ENCODE measurements at places on chromosomes 3 and 15.

GRCh38 chr15:27091270-27091940, 120.4 kb downstream of the GABRG3 start:
- DNase-seq: no peak

- DNase-seq: no peak
These were observed 45.0 kb downstream of the COPS2 start for GRCh38 chr15:49110158-49110944.

DNA sequence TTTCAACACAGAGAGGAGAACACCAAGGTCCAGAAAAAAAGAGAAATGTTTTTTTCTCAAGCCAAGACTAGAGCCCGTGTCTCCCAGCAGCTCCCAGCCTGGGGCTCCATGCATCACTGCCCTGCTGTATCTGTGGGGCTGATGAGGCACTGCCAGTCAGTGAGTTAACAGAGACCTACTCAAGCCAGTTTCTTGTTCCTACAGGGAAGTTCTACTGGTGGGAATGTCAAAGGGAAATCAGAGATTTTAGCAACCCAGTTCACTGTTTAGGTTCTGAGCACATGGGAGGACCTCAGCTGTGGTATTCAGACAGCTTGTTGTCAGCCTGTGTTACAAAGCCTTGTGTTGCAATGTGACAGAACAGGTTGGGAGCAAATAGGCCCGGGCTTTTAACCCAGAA, 234.3 kb downstream of the TLE3 start:
- DNase-seq: no peak

DNA sequence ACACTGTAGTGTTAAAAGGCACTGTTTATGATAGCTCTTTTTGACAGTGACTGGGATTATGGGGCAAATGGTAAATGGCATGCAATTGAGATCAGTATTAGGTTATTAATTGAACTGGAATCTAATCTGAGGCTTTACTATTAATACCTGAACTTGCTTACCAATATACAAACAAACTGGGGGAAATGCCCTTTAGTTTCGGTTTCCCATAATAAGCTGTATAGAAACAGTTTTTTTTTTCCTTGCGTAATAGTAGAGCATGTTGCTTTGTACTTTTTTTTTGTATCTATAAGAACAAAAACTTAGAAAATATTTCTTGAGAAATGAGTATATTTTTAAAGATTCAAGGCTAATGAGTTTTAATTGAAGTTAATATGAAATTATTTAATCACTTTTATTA, 95.0 kb downstream of the FNDC3B start:
- no peak for DNase-seq

GRCh38 chr3:186852994-186853393, 10.5 kb downstream of the ADIPOQ start:
- DNase-seq: no peak

GRCh38 chr3:160454995-160455394, 5.4 kb upstream of the TRIM59 start:
- no peak for DNase-seq

DNA sequence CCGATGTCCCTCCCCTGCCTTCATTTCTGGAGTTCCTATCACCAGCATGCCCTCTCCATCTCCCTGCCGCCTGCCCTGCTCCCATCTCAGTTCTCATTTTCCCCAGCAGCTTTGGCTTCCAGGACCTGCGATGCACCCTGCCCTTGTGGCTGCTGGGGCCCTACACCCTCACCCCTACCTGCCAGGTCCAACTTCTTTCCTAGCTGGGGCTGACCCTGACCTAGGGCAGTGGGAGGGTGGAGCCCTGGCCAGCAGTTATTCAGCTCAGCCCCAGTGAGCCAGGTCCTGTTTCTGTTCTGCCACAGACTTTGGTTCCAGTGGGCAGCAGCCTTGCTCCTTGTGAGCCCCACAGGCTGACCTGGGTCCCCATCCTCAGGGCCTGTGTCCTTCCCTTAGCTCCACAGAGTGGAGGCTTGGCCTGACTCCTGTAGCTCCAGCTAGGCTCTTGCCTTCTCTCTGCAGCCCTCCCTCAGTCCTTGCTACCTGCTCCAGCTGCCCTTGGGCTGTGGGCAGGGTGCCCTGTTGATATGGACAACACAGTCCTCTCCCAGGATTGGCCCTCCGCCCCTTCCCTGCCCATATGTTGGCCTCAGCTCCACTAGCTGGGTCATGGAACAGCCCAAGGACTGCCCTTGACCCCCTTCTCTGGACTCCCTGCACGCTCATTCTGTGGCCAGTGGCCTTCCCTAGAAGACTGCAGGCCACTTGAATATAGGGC, 34.7 kb upstream of the PDE8A start:
- no peak for DNase-seq
